Body of pancreas (tissue), 4 donors: ENCODE measurements at places on chromosomes 4 and X.
A peak's percentile ranks its signal among the peaks of the same experiment; 100 is the strongest.

DNA sequence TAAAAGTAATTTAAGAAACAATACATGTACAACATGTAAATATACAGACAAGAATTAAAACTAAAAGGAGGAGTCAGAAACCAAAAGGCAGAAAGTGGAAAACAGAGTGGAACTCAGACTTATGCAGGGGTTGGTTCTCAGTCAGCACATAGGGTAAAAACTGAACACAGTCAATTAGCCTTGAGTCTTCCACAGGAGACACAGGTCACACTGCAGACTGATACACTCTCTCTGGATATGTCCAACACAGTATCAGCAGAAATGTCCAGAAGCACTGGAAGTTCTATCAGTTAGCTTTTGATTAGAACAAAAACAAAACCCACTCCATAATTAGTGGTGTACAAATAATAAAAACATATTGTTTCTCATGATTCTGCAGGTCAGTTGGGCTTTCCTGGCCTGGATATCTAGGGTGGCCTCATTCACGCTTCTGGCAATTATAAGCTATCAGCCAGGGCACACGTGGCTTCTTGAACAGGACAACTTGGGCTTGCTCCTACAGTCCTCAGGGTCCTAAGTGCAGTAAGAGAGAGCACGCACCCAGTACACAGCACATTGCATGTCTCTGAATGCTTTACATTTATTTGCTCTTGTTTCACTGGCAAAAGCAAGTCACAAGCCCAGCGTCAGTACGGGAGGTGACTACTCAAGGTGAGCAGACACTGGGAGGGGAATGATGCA is 21.6 kb downstream of the TEC start:
- DNase-seq = no peak

- no peak for DNase-seq
These were observed at the start of gene TASL for GRCh38 chrX:30577362-30577991. Gene TASL, minus strand, starts transcription at chrX:30577766. Its CDS starts 17,411 bp downstream, at chrX:30560355.

DNA sequence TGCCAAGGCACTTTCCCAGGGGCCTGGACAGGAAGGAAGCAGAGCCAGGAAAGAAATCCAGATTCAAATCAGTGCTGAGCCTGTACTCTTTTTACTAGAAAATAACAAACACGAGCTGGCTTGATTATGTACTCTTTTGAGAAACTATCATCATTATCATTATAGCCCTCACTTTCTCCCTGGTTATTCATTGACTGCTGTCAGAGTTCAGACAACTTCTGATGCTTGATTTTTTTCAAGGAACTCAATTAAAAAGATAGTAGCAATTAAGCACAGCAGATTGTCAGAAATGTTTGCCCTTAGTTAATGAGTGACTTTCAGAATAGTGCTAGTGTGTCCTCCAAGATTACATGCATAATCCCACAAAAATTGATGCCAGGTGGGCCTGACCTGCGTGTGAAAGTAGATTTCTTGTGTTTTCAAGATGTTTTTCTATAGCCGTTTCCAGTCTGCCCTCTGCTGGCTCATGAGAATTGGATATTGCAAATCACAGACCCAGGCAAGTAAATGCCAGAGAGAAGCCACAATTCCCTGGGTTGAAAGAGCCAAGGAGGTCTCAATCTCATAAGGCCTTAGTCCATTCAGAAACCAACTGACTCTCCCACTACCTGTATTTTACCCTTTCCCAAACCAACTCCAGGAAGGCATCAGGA is 14.3 kb upstream of the PNPLA4 start:
- DNase-seq = peak; percentile 38

- no peak for DNase-seq
These were observed 25.6 kb downstream of the ZRSR2 start for GRCh38 chrX:15815779-15816437.

DNA sequence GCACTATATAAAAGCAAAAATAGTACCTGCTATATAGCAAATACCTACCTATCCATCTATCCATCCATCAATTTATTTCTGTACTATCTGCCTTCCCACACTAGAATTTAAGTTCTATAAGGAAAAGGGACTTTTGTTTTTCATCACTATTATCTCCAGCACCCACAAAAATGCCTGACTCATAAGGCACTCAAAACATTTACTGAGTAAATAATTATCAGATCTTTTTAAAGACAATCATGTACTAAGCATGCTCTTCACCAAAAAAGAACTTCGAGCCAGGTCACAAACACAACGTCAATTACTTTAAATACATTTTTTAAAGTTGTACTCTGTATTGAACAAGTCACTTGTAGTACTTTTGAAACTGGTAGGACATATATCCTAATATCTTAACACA is 119.9 kb downstream of the FBXW7 start:
- no peak for DNase-seq

GRCh38 chr4:73213916-73214653 is 44.5 kb downstream of the ANKRD17 start:
- DNase-seq = no peak

DNA sequence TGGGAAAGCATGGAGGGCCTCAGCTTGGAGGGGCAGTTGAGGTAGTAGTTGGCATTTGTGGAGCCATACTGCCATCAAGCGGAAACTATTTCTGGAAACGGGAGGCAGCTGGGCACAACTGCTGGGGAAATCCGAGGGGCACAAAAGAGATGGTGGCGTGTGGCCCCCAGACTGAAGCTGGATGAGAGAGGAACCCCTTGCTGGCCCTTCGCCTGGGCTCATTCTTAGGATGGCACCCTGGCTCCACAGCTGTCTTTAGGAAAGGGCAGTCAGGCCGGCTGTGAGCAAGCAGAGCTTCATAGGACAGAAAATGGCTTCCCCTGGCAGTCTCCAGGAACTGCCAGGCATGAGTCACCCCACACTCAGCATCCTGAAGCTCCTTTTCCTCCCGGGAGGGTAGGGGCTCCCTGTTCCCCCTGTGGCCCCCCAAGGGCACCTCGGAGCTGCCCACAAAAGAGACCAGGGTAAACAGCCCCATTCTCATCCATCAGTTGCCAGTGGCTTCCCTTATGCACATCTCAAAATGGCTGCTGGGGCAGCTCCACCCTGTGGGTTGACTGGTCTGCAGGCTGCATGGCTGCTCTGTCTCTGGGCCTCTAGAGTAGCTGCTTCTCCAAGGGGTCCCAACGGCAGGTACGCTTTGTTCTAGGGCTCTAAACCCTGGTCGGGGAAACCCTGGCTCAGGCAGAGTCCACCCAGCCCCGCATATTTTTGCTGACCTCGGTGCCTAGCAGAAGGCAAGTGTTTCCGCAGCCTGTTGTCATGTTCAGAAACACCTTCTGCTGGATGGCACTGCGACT is 64.7 kb downstream of the NBDY start:
- no peak for DNase-seq

- peak; percentile 8 for DNase-seq
These were observed 83.5 kb downstream of the LNX1 start for GRCh38 chr4:53507671-53508286.

GRCh38 chr4:108327642-108328382 is 159.1 kb upstream of the LEF1 start:
- DNase-seq = no peak

GRCh38 chr4:75634281-75634680 is 4.0 kb upstream of the CDKL2 start:
- no peak for DNase-seq

DNA sequence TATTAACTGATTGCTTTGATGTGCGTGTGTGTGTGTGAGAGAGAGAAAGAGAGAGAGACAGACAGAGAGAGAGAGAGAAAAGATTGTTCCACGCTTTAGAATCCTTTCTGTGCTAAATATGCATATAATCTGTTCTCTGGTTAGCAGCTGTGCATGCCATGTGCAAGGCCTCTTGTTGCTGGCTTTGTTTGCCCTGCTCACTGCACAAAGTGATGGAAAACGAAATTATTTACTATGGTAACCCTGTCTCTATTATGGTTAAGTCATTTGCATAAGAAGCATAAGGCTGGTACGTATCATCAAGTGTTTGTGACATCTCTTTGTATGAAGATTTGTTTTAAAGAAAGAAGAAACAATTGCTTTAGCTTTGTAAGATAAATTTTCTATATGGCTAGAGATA is 190.2 kb upstream of the POF1B start:
- no peak for DNase-seq

GRCh38 chr4:13968723-13969122 is 341.2 kb upstream of the BOD1L1 start:
- DNase-seq = no peak

- no peak for DNase-seq
These were observed 193.6 kb upstream of the HTR2C start for GRCh38 chrX:114390251-114390796.

- peak; percentile 67 for DNase-seq
These were observed 29.2 kb downstream of the FHIP1A start for GRCh38 chr4:151438154-151438553.

GRCh38 chr4:75429208-75429607 is 85.0 kb downstream of the RCHY1 start:
- DNase-seq = no peak

GRCh38 chr4:125184116-125184515 is 130.6 kb upstream of the FAT4 start:
- DNase-seq = no peak

DNA sequence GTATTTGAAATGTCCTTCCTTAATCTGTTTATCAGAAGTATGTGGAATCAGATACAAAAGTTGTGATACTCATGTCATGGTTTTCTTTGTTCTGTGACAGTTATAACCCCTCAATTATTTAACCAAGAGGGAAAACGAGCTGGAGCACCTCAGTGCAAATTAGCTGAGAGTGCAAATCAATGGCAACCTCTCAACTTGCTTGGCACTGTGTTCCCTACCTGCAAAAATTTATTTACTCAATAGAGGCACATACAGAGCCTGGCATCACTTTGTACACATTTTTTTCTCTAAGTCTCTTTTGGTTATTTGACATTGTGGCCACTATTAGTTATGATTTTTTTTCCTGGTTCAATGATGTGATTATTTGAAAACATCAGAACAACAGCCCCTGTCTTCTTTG is 186.2 kb downstream of the STIM2 start:
- no peak for DNase-seq

GRCh38 chr4:100674976-100675375 is 157.2 kb upstream of the EMCN start:
- no peak for DNase-seq

DNA sequence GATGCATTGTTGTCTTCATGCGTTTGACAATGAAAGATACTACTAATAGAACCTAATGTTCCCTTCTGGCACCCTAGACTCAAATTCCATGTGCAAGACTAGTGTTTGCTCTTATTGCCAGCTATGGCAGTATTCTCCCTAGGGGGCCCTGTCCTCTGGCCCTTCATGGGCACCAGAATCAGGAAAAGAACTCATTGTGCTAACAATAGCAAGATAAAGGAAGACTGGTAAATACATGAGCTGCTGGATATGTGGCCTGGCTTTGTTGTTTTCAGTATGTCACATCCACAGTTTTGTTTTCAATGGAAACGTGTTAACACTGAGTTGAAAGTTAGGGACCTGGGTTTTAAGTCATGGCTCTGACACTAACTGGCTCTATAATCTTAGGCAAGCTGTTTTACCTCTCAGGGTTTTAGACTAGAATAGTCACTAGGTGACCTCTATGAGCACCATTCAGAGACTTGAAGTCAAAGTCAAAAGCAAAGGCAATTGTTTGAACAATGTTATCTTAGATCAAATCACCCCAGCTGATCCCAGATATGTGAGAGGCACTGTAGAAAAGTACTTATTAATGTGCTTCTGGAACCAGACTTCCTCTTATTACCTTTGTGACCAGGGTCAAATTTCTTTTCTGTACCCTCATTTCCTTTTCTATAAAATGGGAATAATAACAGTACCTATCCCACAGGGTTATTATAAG is 253.7 kb upstream of the DIAPH2 start:
- DNase-seq = no peak

DNA sequence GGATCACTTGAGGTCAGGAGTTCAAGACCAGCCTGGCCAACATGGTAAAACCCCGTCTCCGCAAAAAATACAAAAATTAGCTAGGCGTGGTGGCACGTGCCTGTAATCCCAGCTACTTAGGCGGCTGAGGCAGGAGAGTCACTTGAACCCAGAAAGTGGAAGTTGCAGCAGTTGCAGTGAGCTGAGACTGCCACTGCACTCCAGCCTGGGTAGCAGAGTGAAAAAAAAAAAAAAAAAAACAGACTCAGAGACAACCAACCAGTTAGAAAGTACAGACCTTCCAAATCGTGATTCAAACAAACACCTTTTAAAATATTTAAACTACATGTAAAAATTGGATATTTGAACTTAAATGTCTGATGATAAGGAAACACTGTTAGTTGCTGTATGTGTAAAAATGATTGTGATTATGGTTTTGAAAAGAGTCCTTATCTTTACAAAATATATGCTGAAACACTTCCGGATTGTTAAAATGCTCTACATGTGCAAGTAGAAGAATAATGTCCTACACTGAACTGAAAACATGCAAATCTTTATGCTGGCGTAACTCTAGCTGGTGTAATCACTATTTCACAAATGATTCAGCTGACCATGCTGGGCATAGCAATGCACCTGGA is 37.8 kb downstream of the SH3KBP1 start:
- DNase-seq = no peak

DNA sequence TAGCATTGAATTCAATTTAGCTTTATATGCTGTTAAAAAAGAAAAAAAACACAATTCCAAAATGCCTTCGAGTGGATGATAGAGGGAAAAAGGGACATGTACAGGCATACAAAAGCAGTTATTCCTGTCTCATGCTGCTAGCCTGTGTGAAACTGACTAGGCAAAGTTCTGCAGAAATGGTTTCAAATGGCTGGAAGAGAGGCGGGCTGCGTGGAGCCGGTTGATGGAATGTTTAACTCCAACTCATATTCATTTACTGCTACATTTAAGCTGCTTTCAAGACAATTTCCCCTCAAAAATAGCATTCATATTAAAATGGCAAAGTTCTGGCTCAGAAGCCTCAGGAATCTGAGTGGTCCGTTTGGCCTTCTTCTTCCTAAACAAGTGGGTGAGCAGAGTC is 143.8 kb upstream of the PPARGC1A start:
- no peak for DNase-seq

- DNase-seq = no peak
These were observed 217.5 kb downstream of the BANK1 start for GRCh38 chr4:102007959-102008425.

GRCh38 chrX:28058901-28059300 is 77.7 kb upstream of the DCAF8L1 start:
- DNase-seq = peak; percentile 16

DNA sequence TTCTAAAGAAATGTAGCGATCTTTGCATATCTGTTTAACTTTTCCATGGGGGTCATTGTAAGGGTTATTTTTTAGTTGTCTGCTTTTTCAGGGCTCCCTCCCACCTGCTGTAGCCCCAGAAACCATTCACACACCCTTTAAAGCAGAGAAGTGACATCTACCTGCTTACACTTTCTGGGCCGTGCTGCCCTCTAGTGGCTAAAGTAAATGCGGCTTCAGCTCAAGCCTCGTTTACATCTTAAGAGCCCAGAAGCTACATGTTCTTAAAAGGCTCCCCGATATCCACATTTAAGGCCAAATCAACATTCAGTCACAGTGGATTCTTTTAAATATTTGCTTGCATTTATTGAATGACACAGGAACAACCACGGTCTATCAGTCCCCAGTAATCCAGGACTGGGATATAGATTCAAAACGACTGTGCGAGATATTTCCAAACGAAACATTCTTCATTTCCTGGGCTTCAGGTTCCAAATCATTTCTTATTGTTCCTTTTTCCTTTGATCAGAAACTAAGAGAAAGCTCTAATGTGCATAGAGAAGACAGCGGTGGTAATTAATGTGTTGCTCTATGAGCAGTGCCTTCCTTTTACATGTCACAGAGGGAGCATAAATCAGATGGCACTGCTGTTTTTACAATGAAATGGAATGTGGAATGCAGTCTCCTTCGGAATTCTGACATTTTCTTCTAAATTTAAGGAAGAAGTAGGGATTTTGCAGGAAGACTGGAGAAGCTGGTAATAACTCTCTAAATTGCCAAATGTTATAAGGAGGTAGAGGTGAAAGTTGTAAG is 119.9 kb downstream of the RASGEF1B start:
- peak; percentile 84 for DNase-seq
